Body of pancreas (tissue), 4 donors: ENCODE measurements at places on chromosomes 2 and 18. TPM values are rescaled to one million over a fixed set of nuclear protein-coding genes. Genes with fewer than 3 reads are reported as not detected.

Gene EGR4
- not detected for total RNA-seq

- no peak overlapping the region for H3K27ac ChIP-seq
- no peaks in the 10 kb centered on the region for H3K36me3 ChIP-seq
- H3K4me1 ChIP-seq = no peaks in the 10 kb centered on the region
These were observed 58.8 kb downstream of the BAZ2B start for GRCh38 chr2:159557437-159558034.

Gene SCN7A
- 7.8 TPM for total RNA-seq

GRCh38 chr2:127007652-127008051 is 99.3 kb downstream of the BIN1 start:
- H3K36me3 ChIP-seq = no peaks in the 10 kb centered on the region
- no peaks in the 10 kb centered on the region for H3K4me1 ChIP-seq
- H3K4me3 ChIP-seq = no peak overlapping the region
- DNase-seq = no peak
- no peaks in the 10 kb centered on the region for H3K27me3 ChIP-seq
- H3K27ac ChIP-seq = no peak overlapping the region

Gene SCYGR2
- total RNA-seq = not detected

Gene PUS10
- 3.6 TPM for total RNA-seq

GRCh38 chr2:9666306-9666705 is 35.5 kb upstream of the YWHAQ start:
- no peak for DNase-seq
- H3K4me3 ChIP-seq = no peak overlapping the region
- no peaks in the 10 kb centered on the region for H3K36me3 ChIP-seq
- no peak overlapping the region for H3K27ac ChIP-seq

Gene DTNA
- total RNA-seq = 31.0 TPM

DNA sequence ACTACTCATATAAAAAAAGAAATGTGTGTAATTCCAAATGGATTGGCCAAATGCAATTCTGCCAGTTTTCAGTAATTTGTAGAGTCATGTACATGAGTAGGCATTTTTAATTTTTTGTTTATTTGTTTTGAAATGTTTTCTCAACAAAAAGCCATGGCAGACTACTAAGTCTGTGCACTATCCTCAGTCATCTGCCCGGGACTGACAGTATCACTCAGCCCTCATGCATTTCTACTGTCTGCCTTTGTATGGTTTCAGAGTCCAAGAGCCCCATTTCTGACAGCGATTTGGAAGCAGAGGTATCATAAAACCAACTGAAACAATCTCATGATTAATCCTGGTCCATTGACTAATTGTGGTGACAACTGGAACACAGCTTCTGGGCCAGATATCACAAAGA is 109.9 kb upstream of the NYAP2 start:
- H3K4me1 ChIP-seq = no peaks in the 10 kb centered on the region
- H3K27ac ChIP-seq = no peak overlapping the region
- H3K36me3 ChIP-seq = no peaks in the 10 kb centered on the region
- no peak for DNase-seq

- H3K4me1 ChIP-seq = no peaks in the 10 kb centered on the region
- H3K27ac ChIP-seq = no peak overlapping the region
- no peaks in the 10 kb centered on the region for H3K27me3 ChIP-seq
- DNase-seq = no peak
These were observed 113.9 kb downstream of the ANKRD44 start for GRCh38 chr2:197196541-197197180.

GRCh38 chr2:118309946-118310680 is 221.8 kb downstream of the INSIG2 start:
- peak overlapping the region; percentile 37 for H3K4me3 ChIP-seq
- DNase-seq = peak; percentile 34
- H3K4me1 ChIP-seq = peaks cover 7% of the 10 kb centered on the region
- no peak overlapping the region for H3K27ac ChIP-seq

Gene GPR45
- not detected for total RNA-seq

- H3K4me1 ChIP-seq = no peaks in the 10 kb centered on the region
- no peaks in the 10 kb centered on the region for H3K36me3 ChIP-seq
- no peaks in the 10 kb centered on the region for H3K27me3 ChIP-seq
These were observed 19.5 kb downstream of the LIPG start for GRCh38 chr18:49581371-49581770.

DNA sequence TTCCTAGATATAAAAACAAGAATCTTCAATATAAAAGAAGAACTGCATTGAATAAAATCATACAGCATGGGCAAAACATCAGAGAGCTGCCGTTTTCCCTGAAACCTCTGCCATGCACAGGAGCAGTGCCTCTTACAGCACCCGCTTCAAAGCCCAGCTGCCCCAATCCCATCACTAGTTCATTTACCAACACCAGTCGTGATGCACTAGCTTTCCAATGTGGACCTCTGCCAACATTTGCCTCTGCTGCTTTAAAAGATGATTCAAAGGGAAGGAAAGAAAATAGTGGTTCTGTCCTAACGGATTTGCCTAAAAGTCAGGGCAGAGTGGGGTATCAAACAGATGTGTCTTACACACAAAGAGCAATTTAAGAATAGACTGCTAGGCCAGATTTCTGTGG is 43.4 kb upstream of the AP1S3 start:
- no peak overlapping the region for H3K27ac ChIP-seq
- no peaks in the 10 kb centered on the region for H3K4me1 ChIP-seq
- H3K36me3 ChIP-seq = peaks cover 18% of the 10 kb centered on the region
- DNase-seq = no peak
- no peak overlapping the region for H3K4me3 ChIP-seq

Gene CNTNAP5
- 0.26 TPM for total RNA-seq

- peaks cover 11% of the 10 kb centered on the region for H3K4me1 ChIP-seq
- H3K27ac ChIP-seq = peak overlapping the region; percentile 90
- H3K27me3 ChIP-seq = no peaks in the 10 kb centered on the region
- H3K4me3 ChIP-seq = peak overlapping the region; percentile 99
- H3K36me3 ChIP-seq = no peaks in the 10 kb centered on the region
- peak; percentile 68 for DNase-seq
These were observed 1.2 kb downstream of the STK17B start for GRCh38 chr2:196170213-196170605.

Gene SERPINB12
- not detected for total RNA-seq

- H3K4me3 ChIP-seq = no peak overlapping the region
- no peaks in the 10 kb centered on the region for H3K36me3 ChIP-seq
- H3K4me1 ChIP-seq = no peaks in the 10 kb centered on the region
- no peaks in the 10 kb centered on the region for H3K27me3 ChIP-seq
- peak; percentile 35 for DNase-seq
- H3K27ac ChIP-seq = no peak overlapping the region
These were observed 42.4 kb downstream of the HK2 start for GRCh38 chr2:74876081-74876886.

Gene CRYGC
- total RNA-seq = not detected

DNA sequence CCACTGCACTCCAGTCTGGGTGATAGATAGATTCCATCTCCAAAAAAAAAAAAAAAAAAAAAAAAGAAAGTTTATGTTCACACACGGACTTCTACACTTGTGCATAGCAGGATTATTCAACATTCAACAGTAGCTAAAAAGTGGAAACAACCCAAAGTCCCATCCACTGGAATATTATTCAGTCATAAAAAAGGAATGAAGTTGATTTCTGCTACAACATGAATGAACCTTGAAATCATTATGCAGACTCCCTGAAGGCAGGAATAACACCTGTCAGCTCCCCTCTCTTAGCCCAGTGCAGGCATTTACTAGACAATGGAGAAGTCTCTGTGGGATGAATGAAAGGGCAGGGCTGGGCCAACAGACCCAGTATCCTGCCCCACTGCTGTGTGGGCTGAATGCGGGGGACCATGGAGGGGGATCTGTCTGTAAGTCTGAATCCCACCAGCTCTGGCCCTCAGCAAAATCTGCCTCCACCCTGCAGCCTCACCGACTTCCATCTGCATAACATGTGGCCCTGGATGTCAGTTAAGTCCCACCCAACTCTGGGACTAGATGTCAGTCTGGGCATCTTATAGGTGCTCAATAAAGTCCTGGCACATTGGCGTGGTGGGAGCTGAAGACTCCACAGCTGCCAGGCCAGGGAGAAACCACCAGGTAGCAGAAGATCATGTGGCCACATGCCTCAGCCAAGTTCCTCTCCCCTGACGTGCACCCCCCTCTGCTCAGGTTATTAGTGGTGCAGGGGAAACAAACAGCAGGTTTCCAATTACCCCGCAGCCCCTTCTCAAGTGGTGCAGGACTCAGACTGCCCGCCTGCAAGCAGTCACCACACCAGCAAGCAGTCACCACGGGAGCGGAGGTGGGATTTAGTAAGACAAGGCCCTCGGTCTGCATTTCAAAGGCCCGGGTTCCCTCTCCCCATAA is 8.9 kb downstream of the ZFP36L2 start:
- peaks cover 53% of the 10 kb centered on the region for H3K4me1 ChIP-seq
- no peaks in the 10 kb centered on the region for H3K36me3 ChIP-seq
- no peak overlapping the region for H3K4me3 ChIP-seq
- H3K27me3 ChIP-seq = no peaks in the 10 kb centered on the region

DNA sequence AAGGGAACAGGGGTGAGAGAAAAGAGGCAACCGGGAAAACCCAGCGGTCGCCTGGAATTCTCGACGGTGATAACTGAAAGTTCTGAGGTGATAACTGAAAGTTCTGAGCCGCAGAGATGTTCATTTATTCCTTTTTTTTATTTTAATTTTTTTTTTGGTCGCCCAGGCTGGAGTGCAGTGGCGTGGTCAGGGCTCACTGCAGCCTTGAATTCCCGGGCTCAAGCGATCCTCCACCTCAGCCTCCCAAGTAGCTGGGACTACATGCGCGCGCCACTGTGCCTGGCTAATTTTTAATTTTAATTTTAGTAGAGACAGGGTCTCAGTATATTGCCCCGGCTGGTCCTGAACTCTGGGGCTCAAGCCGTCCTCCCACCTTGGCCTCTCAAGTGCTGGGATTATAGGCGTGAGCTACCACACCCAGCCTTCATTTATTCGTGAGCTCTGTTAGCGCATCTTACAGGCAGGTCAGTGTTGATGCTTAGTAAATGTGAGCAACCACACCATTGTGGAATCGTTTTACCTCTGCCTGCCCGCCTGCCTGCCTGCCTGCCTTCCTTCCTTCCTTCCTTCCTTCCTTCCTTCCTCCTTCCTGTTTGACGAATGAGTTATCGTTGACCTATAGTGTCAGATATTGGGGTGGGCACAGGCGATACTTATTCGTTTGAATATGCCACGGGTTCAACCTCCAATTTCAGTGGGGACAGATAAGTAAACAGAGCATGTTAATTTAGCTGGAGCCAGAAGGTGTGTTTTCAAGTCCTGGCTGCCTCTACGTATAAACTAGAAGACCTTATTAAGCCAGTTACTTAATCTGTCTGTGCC is 557 bp upstream of the E2F6 start:
- peak overlapping the region; percentile 89 for H3K27ac ChIP-seq
- peak overlapping the region; percentile 78 for H3K4me3 ChIP-seq
- no peaks in the 10 kb centered on the region for H3K27me3 ChIP-seq
- peak; percentile 31 for DNase-seq
- peaks cover 35% of the 10 kb centered on the region for H3K4me1 ChIP-seq

- no peak overlapping the region for H3K27ac ChIP-seq
- H3K36me3 ChIP-seq = no peaks in the 10 kb centered on the region
- no peak overlapping the region for H3K4me3 ChIP-seq
- H3K4me1 ChIP-seq = no peaks in the 10 kb centered on the region
- DNase-seq = no peak
These were observed 722.5 kb downstream of the SOCS6 start for GRCh38 chr18:71011389-71011788.

GRCh38 chr18:6145645-6146306 is 250.5 kb upstream of the TMEM200C start:
- no peaks in the 10 kb centered on the region for H3K27me3 ChIP-seq
- no peak overlapping the region for H3K27ac ChIP-seq
- DNase-seq = no peak
- H3K4me1 ChIP-seq = no peaks in the 10 kb centered on the region

Gene LOXL3
- total RNA-seq = 0.33 TPM

- H3K27ac ChIP-seq = no peak overlapping the region
- no peaks in the 10 kb centered on the region for H3K27me3 ChIP-seq
- H3K4me1 ChIP-seq = peaks cover 51% of the 10 kb centered on the region
- H3K4me3 ChIP-seq = no peak overlapping the region
These were observed 4.4 kb downstream of the TIA1 start for GRCh38 chr2:70243806-70244584.

DNA sequence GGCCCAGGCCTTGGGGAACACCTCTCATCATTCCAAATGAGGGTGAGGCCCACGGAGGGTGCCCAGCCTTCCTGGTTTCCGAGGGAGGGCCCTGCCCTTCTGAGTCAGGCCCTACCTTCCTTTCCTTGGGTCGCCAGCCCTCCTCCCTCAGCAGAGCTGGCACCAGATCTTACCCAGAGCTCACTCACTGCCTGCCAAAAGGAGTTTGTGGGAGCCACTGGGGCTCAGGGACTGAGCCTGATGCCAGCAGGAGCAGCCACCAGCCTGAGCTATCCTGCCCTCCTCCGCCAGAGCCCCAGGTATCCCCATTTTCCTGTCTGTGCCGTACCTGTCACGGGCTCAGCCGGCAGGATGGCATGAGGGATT is 64.1 kb downstream of the NRP2 start:
- H3K4me1 ChIP-seq = no peaks in the 10 kb centered on the region
- no peak overlapping the region for H3K27ac ChIP-seq
- H3K27me3 ChIP-seq = no peaks in the 10 kb centered on the region
- no peaks in the 10 kb centered on the region for H3K36me3 ChIP-seq

DNA sequence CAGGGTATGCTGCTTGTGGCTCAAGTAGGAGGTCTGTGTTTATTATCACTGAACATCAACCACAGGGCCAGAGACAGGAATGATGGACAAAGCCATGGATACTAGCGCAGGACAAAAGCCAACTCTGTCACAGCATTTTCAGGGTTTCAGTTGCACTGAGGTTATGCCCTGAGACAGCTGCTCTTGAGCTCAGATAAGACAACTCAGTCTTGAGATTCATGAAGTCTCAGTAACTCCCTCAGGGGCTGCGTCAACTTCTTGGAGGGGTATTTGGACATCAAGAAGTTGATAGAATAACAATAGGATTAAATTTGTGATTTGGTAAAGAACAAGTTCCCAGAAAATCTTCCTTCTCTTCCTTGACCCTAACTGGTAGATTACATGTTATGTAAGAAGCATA is 287.0 kb upstream of the SLC14A2 start:
- DNase-seq = no peak
- H3K27ac ChIP-seq = no peak overlapping the region
- no peaks in the 10 kb centered on the region for H3K27me3 ChIP-seq
- no peak overlapping the region for H3K4me3 ChIP-seq
- H3K4me1 ChIP-seq = peaks cover 6% of the 10 kb centered on the region

- no peak overlapping the region for H3K27ac ChIP-seq
- H3K36me3 ChIP-seq = no peaks in the 10 kb centered on the region
- no peak overlapping the region for H3K4me3 ChIP-seq
- H3K27me3 ChIP-seq = no peaks in the 10 kb centered on the region
- no peak for DNase-seq
- no peaks in the 10 kb centered on the region for H3K4me1 ChIP-seq
These were observed 159.2 kb downstream of the DDX1 start for GRCh38 chr2:15750822-15751329.

DNA sequence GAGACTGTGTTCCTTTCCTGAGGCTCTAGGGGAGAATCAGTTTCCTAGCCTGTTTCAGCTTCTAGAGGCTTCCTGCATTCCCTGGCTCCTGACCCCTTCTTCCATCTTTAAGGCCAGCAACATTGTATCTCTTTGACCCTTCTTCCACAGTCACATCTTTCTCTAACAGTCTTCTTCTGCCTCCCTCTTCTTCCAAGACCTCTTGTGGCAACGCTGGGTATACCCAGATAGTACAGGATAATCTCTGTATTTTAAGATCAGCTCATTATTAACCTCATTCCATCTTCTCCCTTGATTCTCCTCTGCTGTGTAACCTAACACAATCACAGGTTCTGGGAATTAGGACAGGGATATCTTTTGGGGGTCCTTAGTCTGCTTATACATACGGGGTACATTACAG is 8.9 kb upstream of the MYL12A start:
- no peaks in the 10 kb centered on the region for H3K27me3 ChIP-seq
- H3K4me1 ChIP-seq = peaks cover 9% of the 10 kb centered on the region
- DNase-seq = no peak
- H3K4me3 ChIP-seq = no peak overlapping the region
- no peaks in the 10 kb centered on the region for H3K36me3 ChIP-seq
- no peak overlapping the region for H3K27ac ChIP-seq
